ENCODE measurements at places on chromosomes 6 and 20.

- DNase-seq = no peak
Observed at GRCh38 chr6:140059947-140060346, 685.5 kb upstream of the CITED2 start.

- DNase-seq = no peak
Observed at GRCh38 chr20:41275301-41275731, 42.2 kb downstream of the ZHX3 start.

DNA sequence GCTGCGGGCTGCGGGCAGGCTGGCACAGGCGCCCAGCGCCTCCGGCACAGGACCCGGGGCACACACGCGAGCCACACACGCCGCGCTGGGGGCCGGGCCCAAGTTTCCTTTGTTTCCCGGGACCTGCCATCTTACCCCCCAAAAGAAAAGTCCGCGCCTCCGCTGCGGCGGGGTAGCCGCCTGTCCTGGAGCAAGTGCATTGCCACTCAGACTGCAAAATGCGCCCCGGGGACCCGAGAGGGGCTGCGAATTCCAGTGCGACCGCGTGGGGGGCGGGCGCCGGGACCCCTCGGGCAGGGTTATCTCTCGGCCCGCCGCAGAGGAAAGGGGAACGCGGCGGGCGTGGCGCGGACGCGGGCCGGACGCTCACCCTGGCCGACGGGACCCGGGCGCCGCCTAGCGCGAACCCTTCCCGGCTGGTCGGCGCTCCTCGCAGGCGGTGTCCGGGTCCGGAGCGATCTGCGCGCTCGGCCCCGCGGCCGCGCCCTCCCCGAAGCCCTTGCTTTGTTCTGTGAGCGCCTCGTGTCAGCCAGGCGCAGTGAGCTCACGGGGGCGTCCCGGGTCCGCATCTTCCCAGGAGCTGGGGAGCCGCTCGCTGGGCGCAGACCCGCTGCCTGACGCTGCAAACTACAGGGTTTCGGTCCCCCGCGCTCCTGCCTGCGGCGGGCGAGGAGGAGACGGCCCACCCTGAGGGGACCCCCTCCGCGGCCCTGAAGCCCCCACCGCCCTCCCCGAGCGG lies 639 bp upstream of the CD24 start:
- peak; percentile 27 for DNase-seq

DNA sequence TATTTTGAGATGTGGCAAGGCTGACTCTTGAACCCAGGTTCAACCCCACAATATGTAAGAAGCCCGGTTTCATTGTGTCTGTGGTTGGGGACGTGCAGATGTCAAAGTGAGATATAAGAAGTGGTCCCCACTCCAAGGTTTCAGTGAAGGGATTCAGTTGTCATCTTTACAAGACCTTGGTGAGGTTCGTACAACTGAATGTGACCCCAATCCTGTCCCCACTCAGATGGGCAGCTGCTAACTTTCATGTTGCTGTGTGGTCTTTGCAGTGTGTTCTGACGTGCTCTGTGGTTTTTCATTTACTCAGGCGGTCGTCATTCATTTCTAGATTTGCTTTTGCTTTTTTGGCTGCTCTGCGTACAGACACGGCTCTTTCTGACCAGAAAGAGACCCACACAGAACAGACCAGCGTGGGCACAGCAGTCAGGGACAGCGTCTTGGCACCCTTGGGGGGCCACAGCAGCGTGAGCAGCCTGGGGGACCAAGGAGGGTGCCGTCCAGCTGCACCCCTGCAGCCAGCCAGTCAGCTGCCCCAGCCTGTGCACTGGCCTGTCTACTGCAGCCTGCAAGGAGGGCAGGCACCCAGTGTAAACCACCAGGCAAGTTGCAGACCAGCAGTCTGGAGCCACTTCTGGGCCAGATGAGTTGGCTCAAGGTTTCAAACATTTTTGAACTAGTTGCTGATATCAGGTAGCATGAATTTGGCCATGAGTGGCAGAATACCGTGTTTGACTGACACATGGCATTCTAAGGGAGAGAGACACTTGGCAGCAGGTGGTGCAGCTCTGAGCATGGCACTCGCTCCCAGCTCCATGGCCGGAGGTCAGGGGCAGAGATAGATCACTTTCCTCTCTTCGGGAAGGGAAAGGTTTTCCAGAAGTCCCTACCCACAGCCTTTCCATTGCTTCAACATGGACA lies 49.4 kb upstream of the IRF4 start:
- DNase-seq = no peak

- no peak for DNase-seq
Observed at GRCh38 chr6:26031151-26031594, 56.1 kb upstream of the HFE start.

DNA sequence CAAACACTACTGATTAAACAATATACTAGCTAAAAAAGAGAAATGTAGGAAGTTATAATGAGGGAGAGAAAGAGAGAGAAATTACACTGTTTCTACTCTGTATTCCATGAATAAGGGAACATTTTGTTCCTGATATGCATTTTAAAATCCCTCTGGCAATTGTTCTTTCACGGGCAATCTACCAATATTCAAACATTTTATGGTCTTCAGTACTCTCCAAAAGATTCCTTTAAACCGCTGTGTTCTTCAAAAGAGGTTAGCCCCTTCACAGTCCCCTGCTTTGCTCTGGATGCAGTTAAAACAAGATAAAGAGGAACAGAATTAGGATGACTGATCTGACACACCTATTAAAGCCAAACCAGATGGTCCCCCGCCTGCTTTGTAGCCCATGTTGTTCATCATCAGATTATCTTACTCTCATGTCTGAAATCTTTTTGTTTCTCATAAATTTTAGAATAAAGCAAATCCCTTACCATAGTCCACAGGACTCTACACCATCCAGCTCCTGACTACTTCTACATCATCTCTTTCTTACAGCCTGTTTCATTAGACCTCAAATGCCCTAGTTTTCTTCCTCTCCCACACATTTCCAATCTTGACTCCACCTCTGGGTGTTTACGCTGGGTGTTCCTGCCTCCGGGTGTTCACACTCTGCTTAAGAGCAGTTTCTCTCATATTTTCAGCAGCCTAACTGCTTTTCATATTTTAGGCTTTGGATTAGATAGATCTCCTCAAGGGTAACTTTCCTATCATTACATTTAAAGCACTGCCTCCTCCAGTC lies 399.7 kb downstream of the COL12A1 start:
- DNase-seq = no peak

DNA sequence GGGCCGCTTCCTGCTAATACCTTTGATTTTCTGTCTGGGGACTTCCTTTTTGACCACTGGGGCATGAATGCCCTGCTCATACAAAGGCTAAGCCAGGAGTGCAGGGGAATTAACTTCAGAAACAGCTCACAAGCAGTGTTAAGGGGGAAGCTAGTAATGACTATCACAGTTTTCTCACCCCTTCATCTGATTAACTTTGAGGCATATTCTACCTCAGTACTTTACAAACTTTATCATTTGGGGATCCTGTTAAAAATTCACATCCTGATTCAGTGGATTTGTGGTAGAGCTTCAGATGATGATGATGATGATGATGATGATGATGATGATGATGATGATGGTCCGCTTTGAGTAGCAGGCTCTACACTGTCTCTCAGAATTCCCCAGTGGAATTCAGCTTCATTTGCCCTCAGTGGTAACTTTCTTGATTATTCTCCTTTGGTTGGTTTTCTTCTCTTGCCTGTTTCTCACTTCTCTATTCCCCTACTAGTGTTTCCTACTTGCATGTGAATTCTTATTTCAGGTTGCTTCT lies 78.4 kb upstream of the TMEM170B start:
- no peak for DNase-seq

GRCh38 chr6:157708239-157708638 lies 114.8 kb upstream of the SNX9 start:
- no peak for DNase-seq

GRCh38 chr20:9454791-9455190 lies 59.6 kb upstream of the LAMP5 start:
- DNase-seq = no peak

DNA sequence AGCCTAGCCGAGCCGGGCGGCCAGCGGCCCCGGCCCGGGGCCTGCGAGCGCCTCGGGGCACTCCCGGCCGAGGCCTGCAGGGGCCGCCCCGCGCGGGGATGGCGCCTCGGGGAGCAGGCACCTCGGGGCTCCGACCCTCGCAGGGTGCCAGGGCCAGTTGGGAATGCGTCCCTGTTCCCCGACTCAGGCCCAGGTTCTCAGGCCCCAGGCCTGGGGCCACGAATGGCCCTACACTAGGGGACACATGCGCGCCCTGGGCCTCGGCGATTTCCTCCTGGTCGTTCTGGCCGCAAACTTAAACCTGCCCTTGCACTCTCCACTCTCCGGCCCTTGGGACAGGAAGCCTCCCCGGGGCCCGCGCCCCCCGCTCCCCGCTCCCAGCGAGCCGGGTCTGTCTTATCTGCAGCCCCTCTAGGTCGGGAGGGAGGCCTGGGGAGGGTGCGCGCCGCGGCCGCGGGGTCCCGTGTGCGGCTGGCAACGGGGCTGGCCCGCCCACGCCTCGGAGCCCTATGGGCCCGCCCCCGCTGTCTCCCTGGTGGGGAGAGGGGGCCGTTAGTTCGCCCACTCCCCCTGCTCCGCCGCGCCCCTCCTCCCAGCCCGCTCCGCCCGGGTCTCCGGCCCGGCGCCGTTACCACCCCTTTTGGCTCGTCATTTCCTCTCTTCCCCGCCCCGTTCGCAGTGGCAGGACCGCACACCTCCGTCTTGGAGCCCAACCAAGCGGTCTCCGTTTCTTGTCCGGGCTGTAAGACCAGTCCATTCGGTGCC lies 611 bp downstream of the NFYA start:
- DNase-seq = peak; percentile 70

GRCh38 chr20:46820682-46821081 lies 74.0 kb upstream of the EYA2 start:
- no peak for DNase-seq

DNA sequence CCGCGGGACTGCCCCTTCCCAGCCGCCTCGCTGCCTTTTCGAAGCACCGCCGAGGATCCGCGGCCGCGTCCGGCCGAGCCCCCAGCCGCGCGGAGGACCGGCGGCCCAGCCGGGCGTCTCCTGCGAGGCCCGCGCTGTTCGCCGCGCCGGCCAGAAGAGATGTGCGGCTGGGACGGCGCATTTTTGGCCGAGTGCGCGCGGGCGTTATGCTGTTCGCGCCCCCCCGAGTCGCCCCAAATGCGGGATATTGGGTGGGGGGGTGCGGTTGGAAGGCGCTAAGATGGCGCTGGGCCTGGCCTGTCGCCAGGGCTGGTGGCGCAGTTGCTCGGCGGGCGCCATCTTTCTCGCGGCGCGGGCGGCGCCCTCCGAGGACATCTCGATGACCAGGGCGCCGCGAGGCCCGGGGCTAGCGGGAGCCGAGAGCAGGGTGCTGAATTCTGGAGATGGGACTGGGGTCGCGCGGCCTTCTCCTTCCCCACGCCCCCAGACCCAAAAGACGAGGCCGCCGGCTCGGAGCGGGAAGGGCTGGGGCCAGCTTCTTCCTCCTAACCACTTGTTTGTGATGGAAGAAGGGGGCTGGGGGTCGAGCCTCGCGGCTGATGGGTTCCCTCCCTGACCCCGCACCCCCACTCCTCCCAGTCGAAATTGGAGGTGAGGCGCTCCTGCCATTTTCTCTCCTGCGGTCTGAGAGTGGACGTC lies 1.5 kb downstream of the BICRAL start:
- peak; percentile 67 for DNase-seq

DNA sequence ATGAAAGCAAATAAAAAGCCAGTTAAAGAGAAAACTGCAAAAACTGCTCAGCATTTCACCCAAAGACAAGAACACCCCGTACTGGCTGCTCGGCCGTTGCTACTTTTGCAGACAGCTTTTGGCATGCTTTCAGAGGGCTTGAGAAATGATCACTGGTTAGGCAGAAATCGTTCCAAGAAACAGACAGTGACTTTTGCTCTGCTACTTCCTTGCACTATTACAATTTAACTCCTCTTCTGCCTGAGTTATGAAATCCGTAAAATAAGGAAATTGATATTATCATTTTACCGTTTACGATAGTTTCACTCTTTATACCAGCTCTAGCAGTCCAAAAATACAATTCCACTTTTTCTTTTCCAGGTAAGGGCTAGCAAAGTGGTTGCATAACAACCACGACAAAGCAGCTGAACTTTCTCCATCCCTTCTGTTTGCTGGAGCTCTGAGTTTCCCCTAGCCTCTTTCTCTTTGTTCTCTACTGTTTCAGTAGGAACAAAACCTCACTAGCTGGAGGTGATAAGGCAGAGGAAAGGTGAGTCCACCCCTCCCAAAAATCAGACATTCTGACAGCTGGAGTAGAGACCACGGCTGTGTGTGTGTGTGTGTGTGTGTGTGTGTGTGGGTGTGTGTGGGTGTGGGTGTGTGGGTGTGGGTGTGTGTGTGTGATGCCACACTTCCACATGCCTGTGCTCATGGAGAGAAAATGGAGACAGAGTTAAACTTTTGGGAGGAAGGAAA lies 191.8 kb upstream of the RREB1 start:
- DNase-seq = no peak

- no peak for DNase-seq
Observed at GRCh38 chr6:70312165-70312745, 9.4 kb upstream of the COL9A1 start.

DNA sequence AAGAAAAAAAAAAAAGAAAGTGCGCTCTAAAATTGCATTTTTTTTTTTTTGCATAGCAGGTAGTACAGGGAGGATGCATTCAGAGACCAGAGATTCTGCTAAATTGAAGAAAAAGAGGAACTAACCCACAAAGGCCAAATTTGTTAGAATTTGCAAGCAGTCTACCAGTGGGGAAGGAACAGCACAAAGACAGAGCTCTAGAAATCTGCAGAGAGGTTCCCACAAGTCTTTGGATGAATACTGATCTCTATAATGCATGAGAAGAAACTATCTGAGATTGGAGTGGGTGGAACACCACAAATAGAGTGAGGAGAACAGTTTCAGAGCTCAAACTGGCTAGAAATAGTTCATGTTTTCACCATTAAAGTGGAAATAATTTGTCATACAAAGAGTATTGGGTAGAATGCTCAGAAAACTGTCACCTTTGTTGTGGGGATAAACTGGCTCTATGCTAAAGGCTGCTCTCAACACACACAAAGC lies 79.6 kb upstream of the AHI1 start:
- DNase-seq = no peak

- no peak for DNase-seq
Observed at GRCh38 chr6:140185991-140186390, 811.5 kb upstream of the CITED2 start.

DNA sequence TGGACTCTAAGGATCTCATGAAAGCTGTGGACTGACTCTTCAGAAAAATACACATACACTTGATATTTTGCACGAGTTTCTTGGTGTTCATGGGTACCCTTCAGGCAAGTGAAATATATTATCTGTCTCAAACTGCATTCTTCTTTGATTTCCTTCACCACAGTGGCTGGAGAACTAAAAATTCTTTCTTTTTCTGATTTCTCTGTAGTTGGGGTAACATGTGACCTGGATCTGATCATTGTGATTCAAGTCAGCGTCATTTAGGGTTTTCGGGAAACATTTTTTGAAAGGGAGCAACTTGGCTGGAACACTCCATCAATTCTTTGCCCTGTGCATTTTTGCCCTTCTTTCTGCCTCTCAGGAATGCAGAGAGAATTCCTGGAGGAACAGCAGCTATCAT lies 205.8 kb downstream of the OR2B2 start:
- no peak for DNase-seq

GRCh38 chr6:18263418-18264218 lies 712 bp downstream of the DEK start:
- no peak for DNase-seq

GRCh38 chr6:20554326-20554725 lies 20.1 kb downstream of the CDKAL1 start:
- DNase-seq = no peak

GRCh38 chr6:15901141-15902115 lies 227.5 kb upstream of the MYLIP start:
- no peak for DNase-seq
